NCI-H510A (cell line): ENCODE measurements at places on chromosomes 6 and 20.

DNA sequence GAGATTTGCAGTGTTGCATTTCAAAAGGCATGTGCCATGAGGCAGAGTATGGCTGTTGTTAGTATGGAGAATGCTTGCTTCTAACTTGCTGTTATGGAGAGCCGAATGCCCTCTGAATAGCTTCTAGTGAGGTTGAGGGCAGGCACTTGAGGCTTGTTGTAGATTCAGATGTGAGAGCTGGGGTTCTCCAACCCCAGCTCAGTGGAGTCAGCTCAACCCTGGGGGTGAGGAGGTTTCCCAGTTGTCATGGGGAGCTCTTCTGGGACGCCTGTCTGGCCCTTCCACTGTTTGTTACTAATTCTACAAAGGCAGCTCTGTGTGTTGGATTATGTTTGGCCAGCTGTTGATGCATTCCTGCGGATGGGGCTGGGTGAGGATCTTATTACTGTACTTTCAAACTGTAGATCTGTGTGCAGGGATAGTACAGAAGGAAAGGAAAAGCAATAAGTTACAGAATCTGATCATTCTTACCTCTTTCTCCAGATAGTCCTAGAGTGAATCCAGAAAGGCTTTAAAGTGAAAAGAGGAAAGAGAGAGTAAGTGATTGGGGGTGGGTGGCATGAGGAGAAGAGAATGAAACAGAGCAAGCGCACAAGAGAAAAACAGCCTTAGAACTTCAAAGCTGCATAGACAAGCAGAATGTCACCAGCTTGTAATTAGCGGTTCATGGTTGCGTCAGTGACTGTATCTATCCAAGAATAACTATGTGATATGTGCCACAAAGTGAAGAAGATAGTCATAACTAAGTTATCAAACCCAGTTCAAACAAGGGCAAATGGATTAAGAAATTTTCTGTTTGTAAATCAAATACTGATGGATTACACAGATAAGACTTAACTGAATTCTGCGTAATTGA lies 148.7 kb downstream of the PRL start:
- DNase-seq: peak; percentile 87

GRCh38 chr20:49228676-49229075 lies 9.5 kb downstream of the DDX27 start:
- DNase-seq: peak; percentile 38

GRCh38 chr6:124655866-124656265 lies 306.4 kb upstream of the RNF217 start:
- no peak for DNase-seq

DNA sequence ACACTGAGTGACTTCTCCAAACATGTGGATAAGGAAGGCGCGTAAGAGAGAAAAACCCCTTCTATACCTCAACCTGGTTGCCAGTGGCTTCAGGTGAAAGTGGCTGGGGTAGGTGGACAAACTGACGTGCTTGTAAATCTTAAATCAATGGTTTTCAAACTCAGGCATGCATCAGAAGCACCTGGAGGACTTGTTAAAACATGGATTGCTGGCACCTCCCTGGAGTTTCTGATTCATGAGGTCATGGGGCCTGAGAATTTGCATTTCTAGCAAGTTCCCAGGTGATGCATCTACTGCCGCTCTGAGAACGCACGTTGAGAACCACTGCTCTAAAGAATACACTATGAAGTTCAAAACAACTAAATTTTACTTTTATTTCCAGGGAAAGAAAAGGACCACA lies 31.9 kb upstream of the TAB2 start:
- DNase-seq: no peak

DNA sequence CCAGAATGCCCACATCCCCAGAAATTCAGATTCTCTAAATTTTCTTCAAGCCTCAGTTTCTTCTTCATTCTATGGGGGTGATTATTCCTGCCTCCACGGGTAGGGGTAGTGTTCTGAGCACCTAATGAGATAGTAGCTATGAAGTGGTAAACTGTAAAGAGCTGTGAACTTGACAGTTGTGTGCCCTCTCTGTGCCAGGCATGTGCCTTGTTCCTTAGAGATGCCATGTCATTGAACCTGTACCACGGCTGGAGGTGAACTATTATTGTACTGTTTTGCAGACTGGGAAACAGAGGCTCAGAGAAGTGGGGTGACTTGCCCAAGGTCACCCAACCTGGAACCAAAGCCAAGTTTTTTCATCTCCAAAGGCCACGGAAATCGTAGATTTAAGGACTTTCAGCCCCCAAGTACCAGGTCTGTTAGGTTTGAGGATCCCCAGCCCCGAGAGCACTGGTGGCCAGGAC lies 67.7 kb upstream of the SIRPA start:
- DNase-seq: no peak

GRCh38 chr6:149438855-149439254 lies 38.8 kb downstream of the SUMO4 start:
- DNase-seq: no peak

DNA sequence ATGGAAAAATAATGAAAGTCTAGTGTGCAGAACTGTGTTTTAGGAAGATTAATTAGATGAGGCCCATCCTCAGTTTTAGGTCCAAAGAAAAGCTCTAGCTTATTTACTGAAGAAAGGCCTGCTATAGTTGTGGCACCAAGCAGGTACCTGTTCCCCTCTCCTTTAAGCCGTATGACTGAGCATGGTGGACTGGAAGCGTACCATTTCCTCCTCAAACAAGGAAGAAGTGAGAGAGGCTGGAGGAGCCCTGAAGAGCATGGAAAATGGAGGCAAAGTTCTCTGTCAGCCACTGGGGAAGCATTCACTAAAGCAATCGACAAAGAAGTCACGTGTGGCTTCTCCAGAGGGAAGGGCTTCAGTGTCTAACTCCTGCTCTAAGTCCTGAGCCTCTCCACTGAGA lies 100.2 kb downstream of the MAN1A1 start:
- no peak for DNase-seq

GRCh38 chr20:22371843-22372242 lies 212.5 kb downstream of the FOXA2 start:
- peak; percentile 74 for DNase-seq

DNA sequence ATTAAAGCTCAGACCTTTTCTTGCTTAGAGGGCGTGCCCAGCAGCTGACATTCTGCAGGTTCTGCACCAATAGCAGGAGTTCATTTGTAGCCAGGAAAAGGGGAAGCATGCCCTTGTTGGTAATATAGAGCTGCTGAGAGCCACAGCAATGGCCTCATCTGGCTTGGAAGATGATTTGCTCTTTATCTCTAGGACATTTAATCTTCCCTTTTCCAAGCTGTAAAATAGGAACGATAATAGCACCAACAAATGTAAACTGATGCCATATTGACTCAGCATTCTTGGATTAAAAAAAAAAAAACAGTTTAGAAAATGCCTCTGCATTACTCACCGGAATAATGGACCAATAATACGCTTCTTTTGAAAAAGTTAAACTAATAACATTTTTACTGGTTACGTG lies 93.4 kb upstream of the SLC2A12 start:
- DNase-seq: no peak

DNA sequence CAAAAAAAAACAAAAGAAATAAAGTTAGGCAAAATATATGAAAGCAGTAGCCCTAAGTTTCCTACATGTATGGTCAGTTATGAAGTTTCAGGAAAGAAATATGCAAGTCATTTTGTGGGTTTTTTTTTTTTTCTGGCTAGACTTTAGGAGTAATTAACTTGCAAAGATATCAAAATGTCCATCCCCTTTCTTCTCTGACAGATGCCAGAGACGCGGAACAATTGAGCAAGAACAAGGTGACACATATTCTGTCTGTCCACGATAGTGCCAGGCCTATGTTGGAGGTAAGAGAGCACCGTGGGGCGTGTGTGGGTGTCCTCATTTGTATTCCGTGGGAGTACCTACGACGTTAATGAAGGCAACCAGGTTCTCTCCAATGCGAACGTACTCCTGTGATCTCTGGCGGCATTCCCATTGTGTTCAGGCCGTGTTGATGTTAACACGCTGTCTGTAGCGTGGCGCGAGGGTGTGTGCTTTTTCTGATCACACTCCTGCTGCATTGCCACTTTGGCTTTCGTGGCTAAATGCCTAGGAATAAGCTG lies 19.5 kb downstream of the DUSP22 start:
- no peak for DNase-seq

DNA sequence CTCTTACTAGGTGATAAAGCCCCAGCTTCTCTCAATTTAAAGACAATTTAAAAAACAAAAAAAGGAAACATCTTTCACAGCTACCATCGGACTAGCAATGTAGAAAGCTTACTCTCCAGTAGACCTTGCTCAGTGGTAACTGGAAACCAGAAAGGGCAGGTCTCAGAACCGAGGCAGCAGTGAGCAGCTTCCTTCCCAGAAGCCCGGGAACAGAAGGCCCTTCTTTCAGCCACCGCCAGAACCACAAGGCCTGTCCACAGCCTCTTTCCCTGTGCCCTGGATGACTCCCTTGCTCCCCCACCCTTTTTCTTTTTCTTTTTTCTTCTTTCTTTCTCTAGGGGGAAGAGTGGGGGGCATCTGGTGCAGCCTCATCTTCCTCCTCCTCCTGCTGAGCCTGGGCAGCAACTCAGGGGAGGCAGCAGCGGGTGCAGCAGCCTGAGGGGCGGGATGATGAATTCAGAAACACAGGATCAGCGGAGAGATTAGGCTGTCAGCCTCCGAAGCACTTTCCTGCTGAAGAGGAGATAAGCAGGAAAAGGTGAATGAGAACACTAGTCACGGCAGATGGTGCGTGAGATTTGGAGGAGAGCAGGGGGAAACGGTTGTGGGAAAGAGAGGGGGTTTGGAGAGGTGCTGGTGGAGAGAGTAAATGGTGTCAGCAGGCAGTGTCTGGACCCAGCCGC lies 158.5 kb downstream of the ID4 start:
- peak; percentile 3 for DNase-seq

DNA sequence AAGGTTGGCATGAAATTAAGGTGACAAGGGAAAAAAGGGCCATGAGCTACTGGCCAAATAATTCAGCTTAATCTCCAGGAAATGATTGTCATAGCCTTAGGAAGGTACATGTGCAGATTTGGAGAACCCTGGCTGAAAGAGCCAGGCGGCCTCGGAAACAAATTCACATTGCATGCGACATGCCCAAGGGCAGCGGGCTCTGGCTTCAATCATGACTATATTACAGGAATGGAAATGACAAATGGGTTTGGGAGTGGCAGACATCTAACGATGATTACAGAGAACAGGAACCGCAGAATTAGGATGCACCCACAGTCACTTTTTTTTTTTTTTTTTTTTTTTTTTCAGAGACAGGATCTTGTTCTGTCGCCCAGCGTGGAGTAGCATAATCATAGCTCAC lies 112.4 kb upstream of the SALL4 start:
- no peak for DNase-seq

- no peak for DNase-seq
Measured at GRCh38 chr6:131980791-131981623, 29.8 kb upstream of the CCN2 start.

- DNase-seq: no peak
Measured at GRCh38 chr6:148271711-148272439, 70.8 kb upstream of the SASH1 start.
